Cardiac septum (tissue), 1 donor: ENCODE measurements at places on chromosomes 2 and 18. TPM values are rescaled to one million over a fixed set of nuclear protein-coding genes. Genes with fewer than 3 reads are reported as not detected.

MROH2A gene
- total RNA-seq = not detected

GPN1 gene
- total RNA-seq = 17.8 TPM

SLC19A3 gene
- 0.38 TPM for total RNA-seq

GRCh38 chr18:24446953-24447538, 13.4 kb upstream of the HRH4 start:
- DNase-seq = no peak

DNA sequence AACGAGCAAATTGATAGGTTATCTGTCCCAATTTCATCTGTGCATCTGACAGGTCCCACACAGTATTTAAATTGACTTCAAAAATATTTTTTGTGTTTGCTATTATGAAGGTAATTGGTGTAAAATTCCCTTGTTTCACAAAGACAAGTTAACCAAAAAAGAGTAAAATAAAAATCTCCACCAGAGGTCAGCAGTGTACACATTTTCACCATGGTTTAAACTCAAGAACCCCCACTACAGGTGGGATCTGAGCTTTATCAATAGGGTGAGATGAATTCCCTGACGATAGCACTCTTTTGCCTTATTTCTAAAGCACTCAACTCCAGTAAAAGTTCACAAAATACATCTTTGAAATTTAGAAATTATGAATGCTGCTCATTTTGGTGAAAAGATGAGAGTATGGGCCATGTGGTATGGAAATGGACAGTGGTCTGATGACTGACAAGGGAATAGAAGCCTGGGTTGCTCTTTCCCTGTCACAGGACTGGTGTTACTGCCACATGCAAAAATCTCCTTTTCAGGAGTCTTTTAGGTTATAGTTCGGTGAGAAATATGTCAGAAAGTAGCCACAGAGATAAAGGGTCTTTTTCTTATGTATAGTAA, 68.0 kb downstream of the SERPINB8 start:
- DNase-seq = no peak

DNA sequence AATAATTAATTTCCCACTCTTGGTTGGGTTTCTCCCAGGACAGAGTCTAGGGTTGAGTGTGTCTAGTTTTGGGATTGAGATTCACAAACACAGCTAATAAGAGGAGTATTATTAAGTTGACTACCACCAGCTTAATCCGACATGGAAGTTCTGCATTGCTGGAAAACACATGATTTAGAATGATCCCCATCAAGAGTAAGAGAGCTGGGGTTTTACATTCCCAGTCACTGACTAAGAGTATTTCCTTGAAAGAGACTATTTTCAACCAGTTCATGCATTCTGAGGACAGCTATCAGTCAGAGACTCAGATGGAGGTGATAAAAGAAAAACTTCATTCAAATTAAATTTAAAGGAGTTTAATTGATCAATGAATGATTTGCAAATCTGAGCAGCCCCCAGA, 334.6 kb upstream of the LRATD1 start:
- no peak for DNase-seq

GRCh38 chr2:231795525-231796327, 9.5 kb downstream of the COPS7B start:
- DNase-seq = no peak

DNA sequence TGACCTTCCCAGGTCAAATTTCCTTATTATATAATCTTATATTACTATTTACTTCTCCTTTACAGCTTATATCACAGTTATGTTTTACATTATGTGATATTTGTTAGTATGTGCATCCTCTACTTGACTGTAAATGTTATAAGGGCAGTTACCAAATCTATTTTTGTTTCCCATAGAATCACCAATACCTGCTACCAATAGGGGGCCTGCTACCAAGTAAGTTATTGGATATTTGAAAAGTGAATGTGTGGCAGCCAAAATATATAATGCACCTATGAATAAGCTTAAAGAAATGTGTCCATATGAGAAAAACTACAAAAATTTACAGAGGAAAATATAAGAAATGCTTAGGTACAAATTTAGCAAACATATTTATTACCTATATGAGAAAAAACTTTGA, 23.9 kb upstream of the CTAGE1 start:
- no peak for DNase-seq

DNA sequence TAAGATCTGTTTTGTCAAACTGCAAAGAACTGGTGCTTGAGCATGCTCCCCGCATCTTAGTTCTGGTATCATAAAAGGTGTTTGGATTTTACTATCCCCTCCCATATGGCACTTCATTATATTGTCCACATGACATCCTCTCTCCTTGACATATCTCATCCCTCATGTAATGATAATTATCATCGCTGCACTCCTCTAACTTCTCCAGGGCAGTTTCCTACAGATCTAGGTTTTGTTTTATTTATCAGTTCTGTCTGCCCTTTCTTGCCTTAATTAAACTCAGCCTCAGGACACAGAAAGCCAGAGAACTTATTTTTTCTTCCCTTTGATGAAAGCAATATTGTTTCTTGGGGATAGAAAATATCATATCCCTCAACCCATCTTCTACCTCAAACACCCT, 129.6 kb upstream of the DDX18 start:
- DNase-seq = no peak

GRCh38 chr2:164696634-164697033, 75.4 kb upstream of the GRB14 start:
- no peak for DNase-seq

DNA sequence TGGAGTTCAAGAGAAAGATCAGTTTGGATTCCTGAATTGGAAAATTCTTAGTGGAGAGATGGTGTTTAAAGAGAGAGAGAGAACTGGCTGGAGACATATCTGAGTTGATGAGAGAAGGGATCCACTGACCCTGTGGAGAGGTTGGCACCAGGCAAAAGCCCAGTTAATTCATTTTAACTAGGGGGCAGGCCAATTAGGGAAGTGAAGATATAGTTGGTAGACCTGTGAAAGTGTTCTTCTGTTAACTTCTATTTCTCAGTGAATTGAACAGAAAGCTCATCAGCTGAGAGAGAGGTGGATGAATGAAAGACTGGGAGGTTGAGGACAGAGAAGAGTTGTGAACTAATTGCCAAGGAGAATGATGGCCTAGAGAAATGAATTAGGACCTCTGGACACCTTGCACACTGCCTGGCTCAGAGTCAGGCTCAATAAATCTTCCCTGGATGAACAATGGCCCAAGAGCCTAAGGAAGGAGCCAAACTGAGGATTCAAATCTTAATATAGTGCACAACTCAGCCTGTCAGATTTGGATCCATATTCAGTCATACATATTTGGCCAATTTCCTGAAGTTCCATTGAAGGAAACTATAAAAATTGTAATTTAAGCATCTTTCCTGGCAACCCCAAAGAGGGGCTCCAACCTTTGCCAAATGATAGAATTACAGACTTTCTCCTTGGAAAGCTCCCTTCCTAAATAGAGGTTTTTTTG, 82.2 kb upstream of the RMDN2 start:
- DNase-seq = no peak
